ENCODE measurements at places on chromosomes 6 and 20. TPM values are rescaled to one million over a fixed set of nuclear protein-coding genes. Genes with fewer than 3 reads are reported as not detected.

The DEFB132 gene
- not detected for total RNA-seq

DNA sequence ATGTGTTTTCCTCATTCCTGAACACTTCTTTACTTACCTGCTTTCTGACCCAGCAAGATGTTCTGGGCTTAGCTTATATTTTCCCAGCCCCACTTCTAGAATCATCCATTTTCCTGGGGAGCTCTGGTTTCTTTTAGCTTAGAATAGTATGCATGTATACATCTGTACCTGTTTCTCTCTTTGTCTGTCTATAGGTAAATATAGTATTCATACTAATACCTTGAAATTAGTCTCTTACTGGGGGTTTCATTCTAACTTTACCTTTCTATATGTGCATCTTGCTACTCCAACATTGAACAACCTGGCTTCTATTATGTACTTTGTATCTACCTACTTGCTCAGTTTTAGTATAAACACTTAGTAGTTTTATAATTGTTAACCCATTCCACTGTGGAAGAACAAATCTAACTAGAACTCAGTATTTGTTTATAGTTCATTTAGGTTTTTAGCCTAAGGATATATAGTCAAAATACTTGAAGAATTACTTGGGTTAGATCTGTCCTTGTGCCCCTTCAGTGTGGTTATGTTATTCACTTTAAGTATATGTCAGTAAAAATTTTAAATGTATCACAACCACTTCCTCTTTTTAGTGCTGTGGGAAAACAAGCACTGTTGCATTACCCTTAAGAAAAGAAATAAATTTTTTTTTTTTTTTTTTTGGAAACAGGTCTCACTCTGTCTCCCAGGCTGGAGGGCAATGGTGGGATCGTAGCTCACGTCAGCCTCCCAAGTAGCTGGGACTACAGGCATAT, 54.0 kb downstream of the ASXL1 start:
- DNase-seq: no peak

The LINC00237 gene
- not detected for total RNA-seq

- DNase-seq: no peak
These were observed 55.0 kb upstream of the DACT2 start for GRCh38 chr6:168374541-168375071.

The OPRL1 gene
- total RNA-seq: 3.0 TPM
